T-helper 1 cell (primary cell): ENCODE measurements at places on chromosomes 5 and 9.

DNA sequence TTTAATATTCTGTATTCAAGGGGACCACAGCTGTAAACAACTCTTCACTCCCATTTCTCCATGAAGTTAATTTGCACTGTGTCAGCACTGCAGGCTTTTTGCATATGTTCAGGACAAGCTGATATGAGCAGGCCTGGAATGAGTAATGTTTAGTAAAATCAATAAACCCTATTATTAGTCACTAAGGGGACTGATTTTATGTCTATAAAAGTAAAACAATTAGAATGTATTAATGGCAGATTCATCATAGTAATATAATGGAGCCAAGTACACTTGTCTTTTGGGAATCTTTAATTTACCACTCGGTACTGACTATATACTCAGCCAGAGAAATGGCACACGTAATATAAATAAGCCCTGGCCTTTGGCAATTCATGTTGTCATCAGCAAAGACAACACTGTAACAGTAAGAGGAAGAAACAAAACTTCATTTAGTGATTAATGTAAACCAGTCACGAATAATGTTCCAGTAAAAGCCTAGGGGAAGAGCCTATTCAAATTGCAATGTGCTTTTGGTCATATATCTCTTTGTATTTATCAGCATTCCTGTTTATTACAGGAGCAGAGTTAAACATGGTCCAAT, 111.6 kb downstream of the ZNF608 start:
- no peak for DNase-seq

- no peak for DNase-seq
Measured at GRCh38 chr9:132046456-132046855, 33.2 kb downstream of the MED27 start.

- DNase-seq, result no peak
Measured at GRCh38 chr5:97242341-97242740, 59.3 kb upstream of the RIOK2 start.

DNA sequence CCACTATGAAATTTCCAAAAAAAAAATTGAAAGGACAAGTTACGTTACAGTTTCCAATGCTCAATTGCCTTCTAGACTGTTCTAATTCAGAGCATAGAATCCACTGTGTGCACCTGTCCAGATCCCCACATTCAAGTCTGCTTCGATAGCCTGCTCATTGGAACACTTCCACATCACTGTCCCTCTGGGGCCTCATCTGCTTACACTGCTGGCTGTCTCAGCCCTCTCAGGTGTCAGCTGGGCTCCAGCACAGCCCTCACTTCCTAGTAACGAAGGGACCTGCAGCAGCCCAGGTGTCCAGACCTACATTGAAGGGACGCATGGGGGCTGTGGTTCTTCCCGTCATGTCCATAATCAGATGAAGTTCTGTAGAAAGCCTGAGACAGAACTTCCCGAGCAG, 94.3 kb upstream of the EMB start:
- no peak for DNase-seq

GRCh38 chr5:57692582-57693487, 210.2 kb upstream of the ACTBL2 start:
- no peak for DNase-seq

DNA sequence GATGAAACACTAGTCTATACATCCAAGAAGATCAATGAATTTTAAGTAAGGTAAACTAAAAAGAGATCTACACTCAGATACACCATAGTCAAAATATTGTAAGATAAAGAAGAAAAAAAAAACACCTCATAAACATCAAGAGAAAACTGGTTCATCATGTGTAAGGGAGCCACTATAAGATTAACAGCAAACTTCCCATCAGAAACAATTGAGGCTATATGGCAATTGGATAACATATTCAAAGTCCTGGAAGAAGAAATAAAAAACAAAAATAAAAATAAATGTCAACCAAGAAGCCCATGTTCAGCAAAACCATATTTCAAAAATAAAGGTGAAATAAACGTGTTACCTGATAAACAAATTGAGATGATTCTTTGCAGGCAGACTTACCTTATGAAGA, 3.6 kb downstream of the OR13C8 start:
- DNase-seq, result no peak

DNA sequence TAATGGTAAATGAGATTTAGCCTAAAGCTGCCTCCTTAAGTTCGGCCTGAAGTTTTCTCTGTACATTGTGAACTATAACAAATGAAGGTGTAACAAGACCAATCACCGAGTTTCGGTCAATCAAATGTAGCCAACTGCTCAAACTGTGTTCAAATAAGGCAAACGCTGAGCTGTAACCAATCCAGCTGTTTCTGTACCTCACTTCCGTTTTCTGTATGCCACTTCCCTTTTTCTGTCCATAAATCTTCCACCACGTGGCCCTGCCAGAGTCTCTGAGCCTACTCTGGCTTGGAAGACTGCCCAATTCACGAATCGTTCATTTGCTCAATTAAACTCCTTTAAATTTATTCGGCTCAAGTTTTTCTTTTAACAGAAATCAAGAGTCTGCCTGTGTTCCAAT, 193.5 kb upstream of the KLF9 start:
- DNase-seq, result no peak

- DNase-seq, result no peak
Measured at GRCh38 chr5:143887903-143888665, 76.1 kb downstream of the HMHB1 start.

- no peak for DNase-seq
Measured at GRCh38 chr5:61498121-61498520, 166.1 kb downstream of the ZSWIM6 start.

GRCh38 chr5:88488130-88488529, 219.5 kb upstream of the TMEM161B start:
- DNase-seq, result no peak

DNA sequence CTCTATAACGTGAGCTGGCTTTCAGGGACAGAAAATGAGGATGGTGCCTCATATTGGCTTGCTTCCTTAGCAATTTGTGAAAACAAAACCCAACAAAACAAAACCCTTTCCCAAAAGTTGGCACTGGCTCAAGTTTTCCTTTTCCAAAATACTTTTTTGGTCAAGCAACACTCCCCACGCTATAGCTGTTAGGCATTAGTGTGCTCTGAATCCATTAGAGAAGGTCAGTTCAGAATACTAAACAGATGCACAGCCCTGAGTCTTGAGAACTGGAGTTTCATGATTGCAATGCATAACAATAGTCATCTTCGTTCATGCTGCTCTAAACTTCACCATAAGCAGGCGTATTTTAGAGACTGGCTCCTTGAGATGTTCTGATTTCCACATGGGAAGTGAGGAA, 172.0 kb upstream of the KLF9 start:
- DNase-seq, result no peak

DNA sequence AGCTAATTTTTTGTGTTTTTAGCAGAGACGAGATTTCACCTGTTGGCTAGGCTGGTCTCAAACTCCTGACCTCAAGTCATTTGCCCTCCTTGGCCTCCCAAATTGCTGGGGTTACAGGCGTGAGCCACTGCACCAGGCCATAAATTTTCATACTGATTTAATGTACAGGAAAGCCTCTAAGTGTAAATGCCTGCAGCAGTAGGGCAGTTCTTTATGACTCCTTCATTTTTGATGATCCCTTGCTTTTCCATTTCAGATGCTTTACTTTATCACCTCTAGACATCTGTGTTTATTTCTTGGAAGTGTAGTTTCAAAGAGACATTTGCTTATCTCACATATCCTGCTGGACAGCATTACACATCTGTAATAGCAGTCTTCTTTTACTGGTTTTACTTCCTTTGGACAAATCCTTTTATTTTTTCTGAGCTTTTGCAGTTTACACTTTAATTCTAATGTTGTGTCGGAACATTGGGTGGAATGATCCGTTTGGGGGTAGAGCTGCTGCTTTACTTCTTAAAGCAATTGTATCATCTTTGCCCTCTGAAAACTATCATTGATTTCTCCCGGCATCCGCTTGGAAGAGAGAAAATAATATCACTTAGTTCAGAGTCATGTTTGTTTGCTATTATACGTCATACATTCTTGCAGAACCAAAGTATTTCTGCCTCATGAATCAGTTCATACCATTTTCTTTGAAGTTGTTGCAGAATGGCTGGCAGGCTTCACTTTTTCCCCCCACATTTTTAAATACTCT, 36.0 kb downstream of the SCGB3A1 start:
- no peak for DNase-seq

DNA sequence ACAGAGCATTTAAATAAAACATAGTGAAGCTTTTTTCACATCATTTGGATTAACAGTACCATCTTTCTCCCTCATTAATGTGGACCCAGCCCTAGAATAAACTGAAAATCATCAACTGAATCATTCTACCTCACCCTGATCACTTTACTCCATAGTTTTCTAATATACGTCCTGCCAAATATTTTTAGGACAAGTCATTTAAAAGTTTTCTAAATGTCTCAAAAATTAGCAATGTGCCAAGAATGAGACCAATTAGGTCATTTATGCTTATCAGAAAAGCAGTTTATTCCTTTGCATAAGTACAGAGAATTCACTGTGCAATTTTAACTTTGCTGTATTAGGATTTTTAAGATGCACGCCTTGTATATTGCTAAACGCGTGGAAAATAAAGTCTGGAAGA, 284.4 kb downstream of the PIK3R1 start:
- DNase-seq, result no peak

GRCh38 chr9:6068983-6069382, 53.6 kb upstream of the RANBP6 start:
- peak; percentile 73 for DNase-seq

DNA sequence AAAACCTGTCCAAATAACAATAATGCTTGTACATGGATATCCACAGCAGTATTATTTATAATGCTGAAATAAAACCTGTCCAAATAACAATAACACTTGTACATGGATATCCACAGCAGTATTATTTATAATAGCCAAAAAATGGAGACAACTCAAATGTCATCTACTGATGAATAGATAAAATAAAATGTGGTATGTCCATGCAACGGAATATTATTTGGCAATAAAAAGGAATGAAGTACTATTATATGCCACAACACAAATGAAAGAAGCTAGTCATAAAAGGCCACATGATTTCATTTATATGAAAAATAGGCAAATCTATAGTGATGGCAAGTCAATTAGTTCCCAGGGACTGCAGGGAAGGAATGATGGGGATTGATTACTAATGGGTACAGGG, 31.8 kb upstream of the GRAMD2B start:
- DNase-seq, result no peak
